T-helper 9 cell (primary cell): ENCODE measurements at places on chromosomes 4 and X.

- DNase-seq: no peak
Observed at GRCh38 chr4:11178433-11178832, 250.3 kb downstream of the HS3ST1 start.

DNA sequence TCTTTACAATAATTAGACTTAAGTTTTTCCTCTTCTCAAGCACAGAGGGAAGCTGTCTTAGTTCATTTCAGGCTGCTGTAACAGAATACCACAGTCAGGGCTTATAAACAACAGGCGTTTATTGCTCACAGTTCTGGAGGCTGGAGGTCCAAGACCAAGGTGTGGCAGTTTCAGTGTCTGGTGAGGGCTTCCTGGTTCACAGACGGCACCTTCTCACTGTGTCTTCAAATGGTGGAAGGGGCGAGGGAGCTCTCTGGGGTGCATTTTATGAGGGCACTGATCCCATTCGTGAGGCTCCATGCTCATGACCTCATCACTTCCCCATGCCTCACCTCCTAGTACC is 115.7 kb upstream of the MXRA5 start:
- DNase-seq: no peak

DNA sequence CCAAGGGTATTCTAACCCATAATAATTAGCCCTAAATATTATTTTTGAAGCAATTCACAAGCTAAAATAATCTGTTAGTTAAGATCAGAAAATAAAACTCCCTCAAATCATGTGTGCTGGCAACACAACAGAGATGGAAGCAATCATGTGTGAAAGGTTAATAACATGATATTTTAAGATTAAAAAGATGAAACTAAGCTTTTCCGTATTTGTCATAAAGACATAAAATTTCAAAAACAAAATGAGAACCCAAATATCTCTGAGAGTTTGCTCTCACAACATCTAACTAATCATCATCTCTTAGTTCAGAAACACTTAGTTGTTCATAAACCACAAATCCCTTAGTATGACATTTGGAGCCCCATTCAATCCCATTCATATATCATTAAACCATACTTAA is 749.1 kb downstream of the CCSER1 start:
- no peak for DNase-seq

DNA sequence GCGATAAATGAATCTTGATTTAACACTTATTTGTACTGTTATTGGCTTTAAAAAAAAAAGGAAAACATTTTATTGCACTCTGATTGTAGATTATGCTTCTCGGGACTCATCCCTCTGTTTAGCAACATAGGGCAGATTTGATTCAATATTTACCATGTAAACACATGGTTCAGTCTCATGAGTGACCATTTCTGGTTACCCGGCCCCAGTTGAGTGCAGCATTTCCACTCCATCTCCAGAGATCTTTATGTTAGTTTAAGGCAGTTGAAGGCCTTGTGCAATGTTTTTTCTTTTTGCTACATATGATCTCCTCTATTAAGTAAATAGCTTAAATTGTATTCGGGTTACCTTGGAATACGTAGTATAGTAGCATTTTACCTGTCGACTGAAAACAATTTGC is 143.3 kb upstream of the RPS6KA3 start:
- no peak for DNase-seq

DNA sequence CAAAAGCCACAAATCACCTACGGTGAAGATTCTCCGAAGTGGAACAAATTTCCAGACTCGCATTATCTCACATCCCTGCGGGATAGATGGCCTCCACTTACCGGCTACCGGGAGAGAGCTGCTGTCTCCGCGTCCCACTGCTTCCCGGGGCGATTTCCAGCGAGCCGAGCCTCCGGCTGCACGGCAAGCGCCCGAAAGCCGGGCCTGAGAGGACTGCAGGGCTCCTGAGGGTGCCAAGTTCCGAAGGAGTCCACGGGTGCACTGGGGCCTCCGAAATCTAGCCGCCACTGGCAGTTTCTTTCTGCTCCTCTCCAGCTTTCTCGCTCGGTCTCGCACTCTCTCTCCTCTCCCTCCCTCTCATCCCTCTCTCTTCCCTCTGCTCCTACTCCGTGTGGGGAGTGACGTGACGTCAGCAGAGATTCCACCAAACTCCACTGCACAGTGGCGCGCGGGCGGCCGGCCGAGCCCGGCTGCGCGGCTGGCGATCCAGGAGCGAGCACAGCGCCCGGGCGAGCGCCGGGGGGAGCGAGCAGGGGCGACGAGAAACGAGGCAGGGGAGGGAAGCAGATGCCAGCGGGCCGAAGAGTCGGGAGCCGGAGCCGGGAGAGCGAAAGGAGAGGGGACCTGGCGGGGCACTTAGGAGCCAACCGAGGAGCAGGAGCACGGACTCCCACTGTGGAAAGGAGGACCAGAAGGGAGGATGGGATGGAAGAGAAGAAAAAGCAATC is 14.0 kb upstream of the PITX2 start:
- no peak for DNase-seq

GRCh38 chr4:185275501-185275900 is 66.1 kb downstream of the SNX25 start:
- DNase-seq: no peak

DNA sequence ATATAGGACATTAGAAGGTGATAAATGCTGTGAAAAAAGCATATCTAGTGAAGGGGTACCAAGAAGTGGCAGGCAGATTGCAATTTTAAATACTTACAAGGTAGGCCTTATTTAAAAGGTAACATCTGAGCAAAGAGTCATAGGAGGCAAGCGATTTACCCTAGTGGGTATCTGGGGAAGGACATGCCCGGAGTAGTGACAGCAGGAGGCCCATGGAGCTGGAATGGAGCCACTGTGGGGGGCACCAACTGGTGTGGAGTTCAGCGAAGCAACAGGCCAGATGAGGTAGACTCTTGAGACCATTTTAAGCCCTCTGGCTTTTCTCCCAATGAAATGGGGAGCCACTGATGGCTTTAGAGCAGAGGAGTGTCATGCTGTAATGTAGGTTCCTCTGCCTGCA is 37.3 kb downstream of the SEC24D start:
- no peak for DNase-seq

GRCh38 chr4:86178211-86178610 is 181.6 kb downstream of the MAPK10 start:
- DNase-seq: no peak

DNA sequence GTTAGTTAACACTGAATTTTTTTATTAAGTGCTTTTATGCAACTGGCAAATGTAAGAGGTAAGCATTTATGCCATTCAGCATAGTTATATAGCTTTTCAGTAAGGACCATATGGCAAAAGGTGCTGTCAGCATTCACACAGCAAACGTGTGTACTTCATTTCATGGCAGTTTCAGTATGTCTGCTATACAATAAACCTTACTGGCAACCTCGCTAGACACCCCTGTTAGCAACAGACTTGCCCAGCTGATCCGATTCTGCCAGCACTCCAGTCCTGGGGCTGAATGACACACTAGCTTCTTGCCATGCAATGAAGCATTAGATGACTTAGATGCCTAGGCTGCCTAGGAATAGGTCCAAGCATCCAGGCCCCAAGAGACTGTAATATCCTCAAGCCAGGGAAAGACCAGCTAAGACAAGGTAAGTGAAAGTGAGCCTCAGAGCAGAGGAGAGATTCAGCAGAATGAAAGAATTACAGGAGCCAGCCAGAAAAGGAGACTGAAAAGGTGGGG is 47.3 kb upstream of the DOCK11 start:
- no peak for DNase-seq

- no peak for DNase-seq
Observed at GRCh38 chrX:31165241-31166035, 93.6 kb upstream of the FTHL17 start.

DNA sequence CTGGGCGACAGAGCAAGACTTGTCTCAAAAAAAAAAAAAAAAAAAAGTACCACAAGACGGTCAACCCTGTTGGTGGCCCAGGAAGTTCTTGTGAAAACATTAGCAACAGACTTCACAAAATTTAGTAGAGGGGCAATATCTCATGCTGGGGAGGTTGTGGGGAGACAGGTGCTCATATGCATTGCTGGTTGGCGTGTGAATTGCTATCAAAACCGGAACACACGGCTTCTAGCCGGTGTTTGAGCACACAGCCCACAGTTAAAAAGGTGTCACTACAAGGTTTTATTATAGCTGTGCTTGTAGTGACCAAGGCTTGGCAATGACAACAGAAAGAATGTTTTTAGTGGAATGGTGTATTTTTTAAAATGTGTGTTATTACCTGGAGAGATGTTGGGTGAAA is 41.8 kb downstream of the SMS start:
- no peak for DNase-seq

- no peak for DNase-seq
Observed at GRCh38 chr4:140726776-140727500, 29.2 kb downstream of the TBC1D9 start.

DNA sequence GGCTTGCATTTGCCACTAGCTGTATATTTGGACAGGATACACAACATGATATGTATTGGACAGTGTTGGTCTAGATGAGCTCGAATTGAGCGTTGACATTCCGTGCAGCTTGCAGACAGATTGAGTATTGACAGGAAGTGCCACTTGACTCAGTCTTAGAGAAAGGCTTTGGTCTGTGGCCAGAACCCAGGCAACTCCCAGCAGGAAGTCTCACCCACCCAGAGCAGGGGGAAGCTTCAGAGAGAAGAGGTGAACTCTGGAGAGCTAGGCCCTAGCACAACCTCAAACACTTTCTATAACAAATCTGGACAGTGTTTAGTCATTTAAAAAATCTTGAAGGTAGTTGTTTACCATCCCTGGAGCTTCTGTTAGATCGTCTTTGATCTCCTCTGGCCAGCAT is 280.5 kb downstream of the FBXW7 start:
- DNase-seq: peak; percentile 15

DNA sequence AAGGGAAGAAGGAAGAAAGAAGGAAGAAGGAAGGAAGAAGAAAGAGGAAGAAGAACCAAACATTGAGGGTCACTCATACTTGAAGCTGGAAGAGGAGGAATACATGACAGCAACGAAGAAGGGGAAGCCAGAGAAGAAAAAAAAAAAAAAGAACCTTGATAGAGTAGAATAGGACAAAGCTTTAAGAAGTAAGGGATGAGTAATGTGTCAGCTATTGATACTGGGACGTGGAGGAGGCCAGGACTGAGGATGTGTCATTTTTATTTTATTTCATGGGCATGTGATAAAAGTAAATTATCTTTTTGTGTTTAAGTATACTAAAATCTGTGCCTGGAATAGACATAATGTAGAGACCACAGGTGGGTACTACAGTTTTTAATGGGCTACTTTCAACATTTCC is 6.4 kb downstream of the EDA2R start:
- DNase-seq: no peak

DNA sequence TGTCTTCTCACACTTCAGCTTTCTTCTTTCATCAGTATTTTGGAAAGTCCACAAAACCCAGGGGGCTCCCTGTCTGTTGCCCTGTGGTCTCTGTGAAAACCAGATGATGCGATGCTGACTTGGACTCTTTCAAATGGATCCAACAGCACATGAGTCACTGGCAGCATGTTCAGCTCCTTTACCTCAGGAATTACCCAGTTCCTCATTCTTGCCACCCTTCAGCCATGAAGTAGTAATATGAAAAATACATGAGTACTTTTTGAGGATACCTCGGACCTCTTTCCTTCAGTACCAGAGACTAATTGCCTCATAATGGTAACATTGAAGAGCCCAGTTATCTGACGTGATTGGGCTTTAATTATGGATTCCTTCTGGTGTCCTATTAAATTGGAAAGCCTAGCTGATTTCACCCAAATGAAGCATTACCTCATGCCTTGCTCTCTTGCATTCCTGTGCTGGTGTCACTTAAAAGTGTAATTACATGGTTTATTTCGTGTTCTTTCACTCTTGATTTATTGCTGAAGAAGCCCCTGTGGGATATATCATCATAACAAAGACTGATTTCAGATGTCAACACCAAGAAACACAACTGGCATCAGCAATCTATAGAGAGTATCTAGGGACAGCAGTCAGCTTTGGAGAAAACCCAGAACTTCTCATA is 63.4 kb downstream of the NFKB1 start:
- no peak for DNase-seq

GRCh38 chr4:67550857-67551256 is 5.6 kb upstream of the CENPC start:
- no peak for DNase-seq

DNA sequence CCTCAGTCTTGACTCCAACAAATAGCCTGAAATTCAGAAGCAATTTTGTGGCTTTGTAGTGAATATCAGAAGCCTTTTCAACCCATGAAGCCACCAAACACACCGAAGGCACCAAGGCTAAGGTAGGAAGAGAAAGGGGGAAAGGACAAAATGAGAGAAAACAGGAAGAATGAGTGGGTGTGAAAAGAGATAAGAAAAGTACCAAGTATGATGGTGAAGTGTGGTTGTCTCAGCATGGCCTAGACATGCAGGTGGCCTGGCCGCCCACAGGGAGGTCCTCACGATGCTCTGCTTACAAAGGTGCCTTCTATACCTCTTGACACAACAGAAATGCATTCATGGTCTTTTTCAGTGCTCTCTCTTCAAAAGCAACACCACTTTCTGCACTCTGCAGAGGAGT is 34.9 kb downstream of the ACSL1 start:
- DNase-seq: no peak

DNA sequence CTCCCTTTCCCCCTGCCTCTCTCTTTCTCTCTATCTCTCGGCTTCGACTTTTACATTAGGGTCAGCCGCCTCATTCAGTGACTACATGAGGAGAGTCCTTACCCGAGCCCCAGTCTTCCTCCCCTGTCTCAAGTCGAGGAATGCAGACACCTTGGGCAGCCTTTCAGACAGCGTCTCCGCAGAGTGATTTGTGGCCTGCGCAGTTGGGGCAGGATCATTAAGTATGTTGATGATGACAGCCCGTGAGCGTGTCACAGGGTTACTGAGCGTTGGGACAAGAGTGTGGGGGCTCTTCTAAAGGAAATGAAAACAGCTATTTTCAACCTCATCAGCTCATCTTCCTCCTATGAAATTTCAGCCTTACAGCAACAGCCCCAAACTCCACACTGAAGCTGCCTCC is 312.1 kb upstream of the GATB start:
- no peak for DNase-seq

GRCh38 chrX:148322906-148323305 is 177.5 kb upstream of the AFF2 start:
- no peak for DNase-seq

DNA sequence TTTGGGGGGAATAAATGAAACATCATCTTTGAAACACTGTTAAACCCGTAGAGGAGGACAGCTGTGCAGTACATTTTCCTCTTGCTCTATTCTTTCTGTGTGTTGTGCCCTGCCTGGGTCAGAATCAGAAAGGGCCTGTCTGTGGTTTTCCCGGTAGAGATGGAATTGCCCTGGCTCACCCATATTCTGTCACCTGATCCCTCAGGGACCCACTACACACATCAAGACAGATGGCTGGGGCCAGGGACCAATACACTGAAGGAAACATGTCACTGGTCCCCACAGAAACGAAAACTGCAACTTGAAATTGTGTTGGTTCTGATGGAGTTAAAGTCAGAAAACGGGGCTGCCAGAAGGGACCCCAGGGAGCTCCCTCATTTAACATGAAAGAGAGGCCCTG is 114.9 kb downstream of the ZNF827 start:
- DNase-seq: no peak

DNA sequence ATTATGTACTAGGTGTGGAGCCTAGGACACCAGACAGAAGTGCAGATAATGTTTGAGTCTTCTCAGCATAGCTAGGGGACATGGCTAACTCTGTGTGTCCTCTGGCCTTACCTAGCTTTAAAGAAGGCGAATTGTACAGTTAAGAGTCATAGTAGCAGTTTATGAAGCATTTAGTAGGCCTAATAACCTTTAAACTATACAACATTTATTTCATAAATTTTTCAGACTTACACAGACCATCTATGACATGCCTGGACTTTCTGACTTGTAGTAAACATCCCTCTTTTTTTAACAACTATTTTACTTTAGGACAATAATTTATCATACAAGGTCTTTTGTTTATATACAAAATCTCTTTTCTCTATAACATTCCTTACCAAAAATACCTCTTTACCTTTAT is 37.4 kb downstream of the ETNPPL start:
- DNase-seq: no peak

- no peak for DNase-seq
Observed at GRCh38 chr4:76108467-76109181, 34.1 kb downstream of the ART3 start.
